ENCODE measurements at places on chromosomes 3 and 15.

DNA sequence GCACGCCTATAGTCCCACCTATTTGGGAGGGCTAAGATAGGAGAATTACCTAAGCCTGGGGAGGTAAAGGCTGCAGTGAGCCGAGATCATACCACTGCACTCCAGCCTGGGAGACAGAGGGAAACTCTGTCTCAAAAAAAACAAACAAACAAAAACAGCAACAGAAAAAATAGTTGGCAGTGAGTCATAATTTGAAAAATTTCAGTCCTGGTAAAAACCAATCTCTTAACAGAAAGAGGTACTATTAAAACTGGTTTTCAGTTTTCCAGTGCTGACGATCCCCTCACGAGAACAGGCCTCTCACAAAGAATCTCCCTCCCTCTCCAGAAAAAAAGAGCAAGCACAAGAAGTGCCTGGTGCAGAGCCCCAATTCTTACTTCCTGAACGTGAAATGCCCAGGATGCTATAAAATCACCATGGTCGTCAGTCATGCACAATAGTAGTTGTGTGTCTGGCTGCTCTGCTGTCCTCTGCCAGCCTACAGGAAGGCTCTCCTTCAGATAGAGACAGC, 22.8 kb upstream of the MAP4 start:
- no peak for DNase-seq

DNA sequence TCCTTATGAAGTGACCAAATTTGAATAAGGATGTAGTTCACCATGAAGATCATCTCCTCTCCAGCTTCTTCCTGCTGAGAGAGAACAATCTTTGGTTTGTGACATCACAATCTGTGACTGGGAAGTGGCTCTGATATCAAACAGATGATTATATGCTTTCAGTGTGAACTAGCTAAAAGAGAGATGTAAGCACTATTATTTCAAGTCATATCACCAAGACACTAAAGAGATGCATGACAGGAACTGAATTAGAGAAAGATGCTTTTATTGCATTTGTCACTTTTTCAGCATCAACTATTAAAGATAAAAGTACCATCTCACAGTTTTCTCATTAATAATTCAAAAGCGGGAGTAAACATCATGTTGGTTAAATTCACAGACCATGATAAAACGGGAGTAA, 3.5 kb downstream of the CHRM5 start:
- DNase-seq, result no peak

- no peak for DNase-seq
These were observed 136.9 kb upstream of the TOPAZ1 start for GRCh38 chr3:44104668-44105321.

DNA sequence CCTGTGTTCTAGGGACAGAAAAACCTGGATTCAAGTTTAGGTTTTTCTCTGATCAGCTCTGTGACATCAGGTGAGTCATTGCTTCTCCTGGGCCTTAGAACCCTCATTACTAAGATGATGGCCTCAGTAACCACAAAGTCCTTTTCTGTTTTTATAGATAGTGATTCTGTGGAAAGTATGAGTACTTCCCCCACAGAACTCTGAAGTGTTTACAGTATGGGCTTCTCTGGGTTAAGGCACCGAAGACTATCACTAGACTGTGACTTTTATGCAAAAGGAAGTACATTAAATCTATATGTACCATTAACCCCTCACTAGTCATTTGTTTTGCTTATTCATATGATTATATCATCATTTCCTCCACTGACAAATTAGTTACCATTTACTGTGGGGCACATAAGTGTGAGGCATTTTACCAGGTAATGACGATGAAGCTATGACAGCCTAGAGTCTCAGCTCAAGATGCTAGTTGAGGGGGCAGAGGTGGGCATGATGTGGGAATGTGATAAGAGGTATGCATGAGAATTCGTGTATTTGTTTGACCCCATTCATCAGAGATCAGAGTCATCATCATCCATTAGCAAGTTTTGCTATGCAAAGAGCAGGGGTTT, 15.0 kb upstream of the RORA start:
- no peak for DNase-seq

DNA sequence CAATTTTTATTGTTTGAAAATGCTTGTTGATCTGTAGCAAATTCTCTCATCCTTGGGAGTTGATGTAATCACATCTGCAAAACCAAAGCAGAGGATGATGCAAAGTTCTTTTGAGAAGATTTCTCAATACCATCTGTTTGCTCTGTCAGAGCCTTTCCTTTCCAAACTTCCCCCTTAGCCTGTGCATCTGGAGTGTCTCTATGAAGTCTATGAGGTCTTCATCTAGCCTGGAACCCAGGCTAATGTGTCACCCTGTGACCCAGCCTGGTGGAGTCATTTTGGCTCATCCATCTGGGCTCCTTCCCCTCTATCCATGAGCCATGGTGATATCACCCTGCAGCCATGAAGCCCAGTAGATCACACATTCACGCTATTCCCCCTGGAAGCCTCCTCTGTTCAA, 123.2 kb upstream of the SLC7A14 start:
- DNase-seq, result no peak

DNA sequence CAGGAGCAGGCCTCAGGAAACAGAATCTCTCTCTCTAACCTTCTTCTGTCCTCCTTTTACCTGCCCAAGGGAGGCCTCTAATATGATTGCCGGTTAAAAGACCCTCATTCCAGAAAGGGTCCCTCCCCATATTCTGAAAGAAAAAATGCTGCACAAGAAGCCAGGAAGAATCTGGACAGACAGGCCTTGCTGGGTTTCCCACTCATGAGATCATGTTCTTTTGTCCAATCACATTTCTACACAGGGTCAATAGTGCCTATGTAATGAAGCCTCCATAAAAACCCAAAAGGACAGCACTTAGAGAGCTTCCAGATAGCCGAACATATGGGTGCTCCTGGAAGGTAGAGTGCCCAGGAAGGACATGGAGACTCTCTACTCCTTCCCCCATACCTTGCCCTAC, 146.0 kb downstream of the MYO9A start:
- no peak for DNase-seq

- no peak for DNase-seq
These were observed 60.4 kb upstream of the POLG start for GRCh38 chr15:89395031-89395430.
